Right lung (tissue), 10 donors: ENCODE measurements at places on chromosomes 11 and 22.

GRCh38 chr22:36340621-36341020 lies 47.1 kb downstream of the MYH9 start:
- no peak for DNase-seq

DNA sequence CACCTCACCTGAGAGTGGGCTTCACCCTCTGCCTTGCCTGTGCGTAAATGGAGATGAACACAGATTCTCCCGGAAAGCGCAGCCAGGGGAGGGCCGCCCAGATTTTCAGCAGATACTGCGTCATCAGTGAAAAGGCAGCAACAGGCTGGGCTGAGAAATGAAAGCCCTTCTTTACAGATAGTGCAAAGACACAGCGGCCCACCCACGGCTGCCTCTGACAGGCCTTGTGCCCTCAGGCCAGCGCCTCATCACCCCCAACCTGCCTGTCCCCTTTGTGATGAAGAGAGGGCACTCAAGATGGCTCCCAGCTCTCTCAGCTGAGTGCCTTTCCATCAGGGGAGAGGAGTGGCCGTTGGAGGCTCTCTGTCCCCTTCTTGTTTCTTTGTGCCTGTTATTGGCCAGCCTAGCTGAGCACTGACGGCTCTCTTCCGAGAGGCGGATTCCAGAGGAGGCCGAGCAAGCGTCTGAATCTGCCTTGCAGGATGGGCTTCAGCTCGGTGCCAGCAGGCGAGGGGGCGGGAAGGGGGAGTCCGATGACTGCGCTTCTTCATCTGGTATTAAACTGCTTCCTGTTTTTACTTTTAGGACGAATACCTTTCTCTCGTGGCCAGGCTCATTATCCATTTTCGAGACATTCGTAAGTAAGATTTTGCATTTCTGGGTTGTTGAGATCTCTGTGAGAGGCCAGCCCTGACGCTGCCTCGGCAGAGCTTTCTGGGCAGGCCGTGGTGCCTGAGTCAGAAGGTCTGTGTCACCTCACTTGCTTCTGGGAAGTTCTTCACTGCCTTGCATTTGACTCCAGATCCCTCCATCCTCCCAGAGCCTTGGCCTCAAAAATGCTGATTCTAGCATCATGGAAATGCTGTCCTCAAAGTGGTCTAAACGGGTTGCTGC lies 43.7 kb downstream of the MED15 start:
- peak; percentile 32 for DNase-seq

- peak; percentile 96 for DNase-seq
Observed at GRCh38 chr22:40040927-40041326, 46.2 kb downstream of the FAM83F start.

DNA sequence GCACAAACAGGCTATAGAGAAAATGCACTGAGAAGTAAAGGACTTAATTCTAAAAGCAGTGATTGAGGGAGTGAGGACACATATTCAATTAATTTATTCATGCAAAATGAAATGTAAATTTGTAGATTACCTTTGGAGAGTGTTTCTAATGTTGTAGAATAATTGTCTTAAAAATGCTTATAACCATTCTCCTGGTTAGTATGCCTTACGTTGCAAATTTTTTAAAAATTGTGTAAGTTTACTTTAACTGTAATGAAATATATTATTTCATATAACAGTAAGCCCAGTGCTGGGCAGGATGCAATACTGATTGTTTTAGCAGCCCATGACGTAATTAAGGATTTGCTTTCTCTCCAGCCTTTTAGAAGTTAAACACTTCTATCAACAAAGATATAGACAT lies 26.6 kb downstream of the OR52E1 start:
- no peak for DNase-seq

DNA sequence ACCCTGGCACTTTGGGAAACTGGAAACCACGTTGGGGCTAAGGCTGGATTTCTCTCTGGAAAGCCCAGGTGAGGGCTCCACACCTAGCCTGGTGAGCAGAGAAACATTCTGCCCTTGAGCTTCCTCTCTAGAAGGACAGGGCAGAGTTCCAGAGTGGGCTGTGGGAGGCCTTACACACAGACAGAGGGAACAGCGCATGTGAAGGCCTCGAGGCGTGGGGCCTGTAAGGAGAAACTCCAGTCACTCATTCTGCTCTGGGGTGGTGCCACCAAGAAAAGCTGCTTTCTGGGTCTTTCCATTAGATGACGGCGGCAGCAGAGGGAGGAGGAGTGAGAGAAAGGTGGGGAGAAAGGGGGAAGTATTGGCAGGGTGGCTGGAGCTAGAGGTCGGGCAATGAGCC lies 183.1 kb downstream of the CHST1 start:
- no peak for DNase-seq

- peak; percentile 84 for DNase-seq
Observed at GRCh38 chr11:104968355-104968855, at the start of gene CASP4. Gene CASP4 (minus strand): TSS chr11:104968574. CDS start chr11:104968525, 49 bp downstream.

GRCh38 chr11:8328848-8329330 lies 65.2 kb upstream of the LMO1 start:
- peak; percentile 27 for DNase-seq
